ENCODE measurements at places on chromosomes 5 and 9.

- no peaks in the 10 kb centered on the region for H3K36me3 ChIP-seq
- no peak overlapping the region for H3K27ac ChIP-seq
- no peak for DNase-seq
- no peak overlapping the region for H3K4me3 ChIP-seq
- H3K27me3 ChIP-seq: peaks cover 2% of the 10 kb centered on the region
Observed at GRCh38 chr9:15642369-15642962, 89.6 kb downstream of the CCDC171 start.

- DNase-seq: no peak
- H3K27me3 ChIP-seq: no peaks in the 10 kb centered on the region
- no peak overlapping the region for H3K4me3 ChIP-seq
- no peak overlapping the region for H3K27ac ChIP-seq
- peaks cover 34% of the 10 kb centered on the region for H3K4me1 ChIP-seq
Observed at GRCh38 chr5:40791715-40792139, 6.4 kb downstream of the PRKAA1 start.

GRCh38 chr9:135174981-135175380, 87.5 kb downstream of the OLFM1 start:
- no peaks in the 10 kb centered on the region for H3K4me1 ChIP-seq
- no peak for DNase-seq
- no peaks in the 10 kb centered on the region for H3K36me3 ChIP-seq
- no peak overlapping the region for H3K4me3 ChIP-seq
- no peak overlapping the region for H3K27ac ChIP-seq

- no peaks in the 10 kb centered on the region for H3K36me3 ChIP-seq
- peaks cover 7% of the 10 kb centered on the region for H3K27me3 ChIP-seq
- H3K4me1 ChIP-seq: peaks cover 12% of the 10 kb centered on the region
- DNase-seq: no peak
- H3K4me3 ChIP-seq: no peak overlapping the region
- H3K27ac ChIP-seq: no peak overlapping the region
Observed at GRCh38 chr9:136078024-136078423, 17.1 kb downstream of the NACC2 start.
